HAP-1 (cell line): ENCODE measurements at places on chromosomes 3 and 15.

GRCh38 chr15:69107025-69107620 lies 53.3 kb upstream of the GLCE start:
- no peak for DNase-seq

- DNase-seq = no peak
Measured at GRCh38 chr15:39554746-39555387, 26.0 kb upstream of the THBS1 start.

GRCh38 chr15:39558421-39558820 lies 22.5 kb upstream of the THBS1 start:
- DNase-seq = no peak

DNA sequence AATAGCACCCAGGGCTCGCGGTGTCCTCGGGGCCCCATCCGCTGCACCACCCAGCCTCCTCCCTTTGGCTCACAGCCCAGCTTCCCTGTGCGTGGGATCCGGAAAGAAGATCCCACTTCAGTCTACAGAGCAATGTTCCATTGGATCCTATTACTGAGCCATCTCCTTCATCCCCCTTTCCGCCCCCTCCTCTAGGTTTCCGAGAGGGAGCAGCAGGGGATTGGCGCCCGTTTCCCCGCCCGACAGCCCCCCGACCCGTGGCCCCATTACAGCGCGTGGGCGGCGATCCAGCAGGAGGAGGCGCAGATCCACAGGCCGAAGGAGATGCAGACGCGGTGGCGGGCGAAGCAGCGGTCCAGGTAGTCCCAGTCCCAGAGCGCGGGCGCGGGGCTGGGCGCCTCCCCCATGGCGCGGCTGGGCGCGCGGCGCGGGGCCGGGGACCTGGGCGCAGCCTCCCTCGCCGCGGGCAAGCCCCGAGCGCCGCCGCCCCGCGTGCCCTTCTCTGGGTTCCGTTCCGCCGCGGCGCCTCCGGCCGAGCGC lies 340 bp downstream of the TMEM44 start:
- DNase-seq = peak; percentile 8

GRCh38 chr3:171807806-171808205 lies 2.5 kb downstream of the PLD1 start:
- DNase-seq = no peak

DNA sequence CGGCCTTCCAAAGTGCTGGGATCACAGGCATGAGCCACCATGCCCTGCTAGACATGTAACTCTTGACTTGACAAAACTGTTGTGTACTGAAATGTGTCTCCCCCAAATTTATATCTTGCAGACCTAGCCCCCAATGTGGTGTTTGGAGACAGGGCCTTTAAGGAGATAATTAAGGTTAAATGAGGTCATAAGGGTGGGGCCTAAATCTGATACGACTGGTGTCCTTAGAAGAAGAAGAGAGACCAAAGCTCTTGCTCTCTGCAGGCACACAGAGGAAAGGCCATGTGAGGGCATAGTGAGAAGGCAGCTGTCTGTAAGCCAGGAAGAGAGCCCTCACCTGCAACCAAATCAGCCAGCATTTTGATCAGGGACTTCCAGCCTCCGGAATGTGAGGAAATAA lies 361.3 kb downstream of the SV2B start:
- DNase-seq = no peak

DNA sequence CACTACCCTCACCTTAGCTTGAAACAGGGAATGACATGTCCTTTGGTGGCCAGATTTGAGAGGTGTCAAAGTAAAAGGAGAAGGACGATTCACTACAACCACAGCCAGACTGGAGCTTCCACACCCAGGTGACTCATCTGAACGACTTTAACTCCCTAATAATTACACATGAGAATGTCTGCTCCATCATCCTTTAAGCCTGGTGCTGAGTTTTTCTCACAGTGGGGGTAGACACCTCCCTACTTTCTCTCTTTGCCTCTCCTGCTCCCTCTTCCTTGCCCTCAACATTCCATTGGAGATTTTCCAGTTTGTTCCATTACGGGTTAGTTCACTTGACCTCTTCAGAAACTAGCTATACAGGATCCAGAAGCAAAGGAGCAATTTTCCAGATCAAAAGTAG lies 154.3 kb upstream of the BHLHE40 start:
- no peak for DNase-seq

DNA sequence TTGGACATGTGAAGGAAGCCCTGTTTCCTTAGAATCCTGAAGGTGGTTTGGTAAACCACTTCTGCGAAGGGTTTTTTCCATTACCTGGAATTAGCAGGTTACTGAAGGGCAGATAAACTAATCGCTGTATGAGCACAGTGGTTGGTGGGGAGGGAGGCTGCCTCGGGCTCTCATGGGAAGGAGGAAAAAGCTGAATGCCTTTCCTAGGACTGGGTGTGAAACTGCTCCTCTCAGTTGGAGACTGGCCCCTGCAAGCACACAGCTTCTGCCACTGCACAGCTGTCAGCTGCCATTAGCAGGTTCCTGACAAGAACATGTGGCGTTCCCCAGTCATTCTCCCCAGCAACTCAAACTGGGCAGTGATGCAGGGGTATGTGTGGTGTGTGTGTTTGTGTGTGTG lies 376.3 kb downstream of the GAP43 start:
- no peak for DNase-seq

DNA sequence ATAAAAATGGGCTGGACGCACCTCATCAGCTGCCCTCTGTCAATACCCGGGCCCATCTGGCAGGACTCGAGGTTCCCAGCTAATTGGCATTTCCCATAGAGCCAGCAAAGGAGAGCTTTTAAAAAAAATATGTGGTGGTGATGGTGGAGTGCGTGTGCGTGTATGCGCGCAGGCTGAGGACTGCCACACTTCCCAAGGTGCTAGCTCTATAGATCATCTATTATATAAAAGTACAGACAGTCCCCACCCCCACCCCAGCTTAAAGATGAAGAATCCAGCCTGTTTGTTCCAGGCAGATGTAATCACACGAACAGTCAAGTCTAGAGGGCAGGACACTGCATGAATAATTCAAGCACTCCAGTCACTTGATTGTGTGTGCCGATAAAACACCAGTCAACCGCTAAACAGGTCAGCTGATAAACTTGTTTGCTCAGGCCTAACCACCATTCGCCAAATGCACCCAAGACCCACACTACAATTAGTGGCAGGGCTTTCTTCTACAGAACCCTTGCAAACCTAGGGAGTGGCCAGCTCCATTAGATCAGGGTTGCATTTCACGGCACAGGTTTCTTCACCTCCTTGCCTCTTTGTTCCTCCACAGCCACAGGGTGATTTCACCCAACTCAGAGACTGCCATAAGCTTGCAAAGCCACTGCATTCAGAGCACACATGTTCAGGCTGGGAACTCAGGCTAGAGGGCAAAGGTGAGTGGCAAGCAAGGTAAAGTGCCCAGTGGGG lies 5.8 kb downstream of the TLE3 start:
- DNase-seq = peak; percentile 79

DNA sequence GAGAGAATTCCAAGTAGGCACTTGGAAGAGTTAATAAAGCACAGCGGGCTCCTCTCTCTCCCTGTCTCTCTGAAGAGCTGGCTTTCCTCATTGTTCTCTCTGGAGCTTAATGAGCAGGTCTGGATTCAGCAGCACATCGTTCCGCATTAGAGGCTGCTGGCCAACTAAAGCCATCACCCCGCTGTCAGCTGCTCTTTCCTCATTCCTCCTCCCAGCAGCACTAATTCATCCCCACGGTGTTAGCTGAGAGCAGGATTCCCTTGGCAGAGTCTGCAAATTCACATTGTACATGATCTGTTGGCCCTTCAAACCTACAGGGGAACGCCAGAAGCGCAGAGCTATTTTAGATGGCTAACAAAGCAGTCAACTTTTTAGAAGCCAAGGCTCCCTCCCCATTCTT lies 44.2 kb downstream of the SGO1 start:
- DNase-seq = peak; percentile 73

GRCh38 chr15:50390554-50391264 lies 33.5 kb upstream of the USP8 start:
- no peak for DNase-seq

DNA sequence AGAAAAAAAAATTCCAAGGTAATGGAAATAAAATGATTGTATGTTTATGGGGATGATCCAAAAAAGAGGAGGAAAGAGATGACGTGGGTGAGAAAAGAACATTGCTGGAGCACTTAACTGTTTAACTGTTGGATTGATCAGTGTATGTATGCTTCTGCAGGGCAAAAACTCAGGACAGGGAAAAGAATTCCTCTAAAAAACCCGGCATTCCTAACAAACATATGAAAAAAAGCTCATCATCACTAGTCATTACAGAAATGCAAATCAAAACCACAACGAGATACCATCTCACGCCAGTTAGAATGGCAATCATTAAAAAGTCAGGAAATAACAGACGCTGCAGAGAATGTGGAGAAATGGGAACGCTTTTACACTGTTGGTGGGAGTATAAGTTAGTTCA lies 1.6 kb upstream of the PHLDB2 start:
- DNase-seq = no peak

- DNase-seq = no peak
Measured at GRCh38 chr3:51353131-51353530, 32.0 kb upstream of the MANF start.

- no peak for DNase-seq
Measured at GRCh38 chr15:33581032-33581431, 270.3 kb downstream of the RYR3 start.

DNA sequence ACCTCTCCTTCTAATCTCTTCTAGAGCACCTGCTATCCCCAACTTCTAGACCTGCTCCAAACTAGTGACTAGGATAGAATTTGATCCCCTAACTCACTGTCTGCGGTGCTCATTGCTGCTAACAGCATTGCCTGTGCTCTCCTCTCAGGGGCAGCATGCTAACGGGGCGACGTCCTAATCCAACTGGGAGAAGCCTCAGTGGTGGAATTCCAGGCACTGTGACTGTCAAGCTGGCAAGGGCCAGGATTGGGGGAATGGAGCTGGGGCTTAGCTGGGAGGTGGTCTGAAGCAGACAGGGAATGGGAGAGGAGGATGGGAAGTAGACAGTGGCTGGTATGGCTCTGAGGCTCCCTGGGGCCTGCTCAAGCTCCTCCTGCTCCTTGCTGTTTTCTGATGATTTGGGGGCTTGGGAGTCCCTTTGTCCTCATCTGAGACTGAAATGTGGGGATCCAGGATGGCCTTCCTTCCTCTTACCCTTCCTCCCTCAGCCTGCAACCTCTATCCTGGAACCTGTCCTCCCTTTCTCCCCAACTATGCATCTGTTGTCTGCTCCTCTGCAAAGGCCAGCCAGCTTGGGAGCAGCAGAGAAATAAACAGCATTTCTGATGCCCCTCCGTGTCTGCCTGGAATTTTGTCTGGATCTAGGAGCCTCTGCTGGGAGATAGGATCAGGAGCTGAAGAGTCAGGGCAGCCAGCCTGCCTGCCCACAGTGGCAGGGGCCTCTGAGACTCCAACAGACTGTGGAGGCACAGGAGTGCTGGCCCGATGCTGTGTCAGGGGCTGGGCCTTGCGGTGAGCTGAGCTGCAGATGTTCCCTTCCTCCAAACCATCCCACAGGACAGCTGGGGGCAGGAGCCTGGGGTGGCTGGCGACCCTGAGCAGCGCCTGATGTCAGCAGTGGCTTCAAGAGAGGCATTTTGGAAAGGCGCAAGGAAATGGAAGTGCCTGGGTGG lies 3.0 kb downstream of the ISLR start:
- DNase-seq = peak; percentile 22

- DNase-seq = no peak
Measured at GRCh38 chr3:44392489-44392888, 53.9 kb downstream of the TCAIM start.

GRCh38 chr3:58837856-58838255 lies 171.3 kb upstream of the FAM3D start:
- DNase-seq = no peak

GRCh38 chr3:71784914-71785531 lies at the start of gene PROK2:
PROK2 (minus strand) TSS chr3:71785148; CDS start chr3:71785052, 96 bp downstream.
- no peak for DNase-seq

- peak; percentile 81 for DNase-seq
Measured at GRCh38 chr15:52261498-52262242, 33.9 kb downstream of the MYO5C start.

GRCh38 chr15:25248583-25249235 lies 190.1 kb downstream of the UBE3A start:
- no peak for DNase-seq

- DNase-seq = no peak
Measured at GRCh38 chr3:127870156-127870555, 44.9 kb upstream of the KBTBD12 start.

- DNase-seq = no peak
Measured at GRCh38 chr3:4736284-4736861, 242.9 kb upstream of the BHLHE40 start.

- no peak for DNase-seq
Measured at GRCh38 chr3:161212171-161212771, 8.8 kb upstream of the NMD3 start.

- DNase-seq = no peak
Measured at GRCh38 chr3:153051427-153052095, 110.5 kb upstream of the RAP2B start.

- DNase-seq = no peak
Measured at GRCh38 chr3:159583662-159584061, 405.0 kb upstream of the IL12A start.
